ENCODE measurements at places on chromosomes 2 and 18.

DNA sequence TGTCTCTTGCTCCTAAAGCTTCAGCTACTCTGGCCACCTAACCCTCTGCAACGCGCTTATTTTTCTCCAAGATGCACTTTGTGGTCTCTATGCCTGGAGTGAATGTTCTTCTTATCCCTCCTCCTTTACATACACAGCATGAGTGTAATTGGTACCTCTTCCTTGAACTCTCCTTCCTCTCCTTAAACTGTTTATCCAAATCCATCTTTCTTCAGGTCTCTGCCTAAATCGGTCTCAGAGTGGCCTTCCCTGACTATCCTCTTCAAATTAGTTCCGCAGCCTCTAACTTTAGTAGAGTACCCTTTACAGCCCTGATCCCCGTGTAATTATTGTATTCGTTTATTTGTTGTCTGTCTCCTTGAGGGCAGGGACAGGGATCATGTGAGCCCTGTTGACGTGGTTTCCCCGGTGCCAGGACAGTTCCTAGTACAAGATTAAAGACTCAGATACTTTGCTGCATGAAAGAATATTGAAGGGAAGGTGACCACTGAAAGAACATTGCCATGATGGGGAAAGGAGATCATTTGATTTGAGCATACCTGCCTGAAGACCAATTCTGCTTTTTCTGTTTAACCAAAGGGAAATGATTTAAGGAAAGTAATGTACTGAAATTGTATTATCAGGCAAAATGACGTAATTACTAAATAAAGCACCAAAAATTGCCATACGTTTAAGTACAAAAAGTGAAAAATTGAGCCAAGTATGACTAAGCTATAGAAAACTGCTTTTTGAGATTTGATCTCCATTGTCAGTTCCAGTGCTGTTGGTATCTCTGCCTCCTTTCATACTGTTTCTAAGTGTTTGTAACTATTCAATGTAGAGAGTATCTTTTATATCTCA is 1.2 kb downstream of the CNOT9 start:
- DNase-seq = no peak

DNA sequence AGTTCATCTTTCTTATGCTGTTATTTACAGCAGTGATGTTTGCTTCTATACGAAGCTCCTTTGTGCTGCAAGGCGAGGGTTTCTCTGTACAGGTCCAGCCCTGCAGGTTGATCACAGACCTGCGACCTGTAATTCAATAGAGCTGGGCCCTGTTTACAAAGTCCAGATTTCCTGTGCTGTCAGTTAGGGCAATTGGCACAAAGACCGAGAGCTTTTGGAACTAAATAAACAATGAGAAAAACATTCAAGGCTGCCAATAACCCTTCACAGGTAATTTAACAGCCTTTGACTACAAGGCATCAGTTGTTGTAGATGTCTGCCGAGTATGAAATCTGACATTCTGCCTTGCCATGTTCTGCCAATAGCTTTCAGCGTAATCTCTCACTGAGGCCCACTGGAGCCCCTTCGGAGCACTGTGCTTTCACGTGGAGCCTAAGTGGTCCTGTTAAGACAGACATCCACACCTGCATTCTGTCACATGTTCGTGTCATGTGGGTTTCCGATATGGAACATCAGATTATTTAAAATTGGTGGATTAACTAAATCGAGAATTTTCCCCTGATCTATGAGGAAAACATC is 232.5 kb downstream of the PTGR3 start:
- DNase-seq = no peak

GRCh38 chr2:37827911-37828511 is 97.1 kb upstream of the RMDN2 start:
- DNase-seq = no peak

GRCh38 chr2:10733980-10734379 is 12.6 kb downstream of the ATP6V1C2 start:
- DNase-seq = no peak

- DNase-seq = no peak
Measured at GRCh38 chr2:191453761-191454160, 208.6 kb downstream of the MYO1B start.

DNA sequence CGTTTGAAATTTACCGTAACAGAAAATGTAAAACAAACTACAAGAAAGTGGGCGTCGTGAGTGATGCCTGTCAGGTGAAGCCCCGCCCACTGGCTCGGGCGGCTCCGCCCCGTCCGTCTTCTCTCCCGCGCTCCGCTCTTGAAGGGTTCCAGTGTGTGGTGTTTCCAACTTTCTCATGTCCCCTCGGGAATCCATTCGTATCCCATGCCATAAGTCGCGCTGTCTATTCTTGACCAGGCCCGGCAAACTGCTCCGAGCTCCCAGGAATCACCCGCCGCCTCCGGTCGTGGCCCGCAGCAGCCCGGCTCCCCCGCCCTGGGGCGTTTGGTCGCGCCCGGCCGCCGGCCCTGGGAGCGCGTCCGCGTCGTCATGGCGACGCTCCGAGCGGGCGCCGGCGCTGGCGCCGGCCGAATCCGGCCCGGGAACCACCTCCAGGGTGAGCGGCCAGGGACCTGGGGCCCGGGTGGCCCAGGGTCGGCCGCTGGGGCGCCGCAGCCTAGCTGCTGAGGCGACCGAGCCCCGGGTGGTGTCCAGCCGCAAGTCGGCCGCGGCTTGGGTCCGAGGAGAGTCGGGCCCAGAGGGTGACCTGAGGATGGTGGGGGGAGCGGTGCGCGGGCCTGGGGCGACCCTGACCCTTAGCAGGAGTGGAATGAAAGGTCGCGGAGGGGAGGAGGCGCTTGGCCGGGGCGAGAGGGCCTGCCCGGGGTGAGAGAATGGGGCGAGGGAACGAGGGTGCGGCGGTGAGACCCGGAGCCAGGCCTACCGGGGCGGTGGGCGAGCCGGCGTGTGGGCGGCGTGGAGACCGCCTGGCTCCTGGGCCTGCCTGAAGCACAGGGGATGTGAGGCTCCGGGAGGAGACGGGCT is at the start of gene CFAP221:
CFAP221 (plus strand) TSS at position 375 of the 864 bp plus-strand sequence. CDS start 1,683 bp downstream, outside the sequence.
- no peak for DNase-seq

Data from CD8-positive, alpha-beta memory T cell (primary cell).